ENCODE measurements at places on chromosomes 2 and 18.

DNA sequence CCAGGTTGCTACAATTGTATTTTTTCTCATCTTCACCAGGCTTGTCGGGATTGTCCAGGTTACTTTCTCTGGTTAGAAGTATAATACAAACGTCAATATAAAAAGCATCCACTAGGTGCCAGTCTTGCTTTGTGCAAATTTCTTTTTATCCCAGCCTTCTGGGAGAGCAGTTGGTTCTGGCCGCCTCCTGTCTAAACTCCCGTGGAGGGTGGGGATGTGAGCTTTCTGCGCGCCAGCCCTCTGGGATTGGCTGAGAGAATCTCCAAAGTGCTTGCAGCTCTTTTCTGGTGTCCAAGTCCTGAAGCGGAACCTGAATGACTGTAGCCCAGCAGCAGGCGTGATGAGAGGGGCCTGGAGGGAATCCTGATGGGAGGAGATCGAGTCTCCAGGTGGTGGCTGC is 22.4 kb upstream of the TOGARAM2 start:
- no peak for DNase-seq

GRCh38 chr2:53820048-53820447 is 33.2 kb downstream of the ERLEC1 start:
- no peak for DNase-seq

DNA sequence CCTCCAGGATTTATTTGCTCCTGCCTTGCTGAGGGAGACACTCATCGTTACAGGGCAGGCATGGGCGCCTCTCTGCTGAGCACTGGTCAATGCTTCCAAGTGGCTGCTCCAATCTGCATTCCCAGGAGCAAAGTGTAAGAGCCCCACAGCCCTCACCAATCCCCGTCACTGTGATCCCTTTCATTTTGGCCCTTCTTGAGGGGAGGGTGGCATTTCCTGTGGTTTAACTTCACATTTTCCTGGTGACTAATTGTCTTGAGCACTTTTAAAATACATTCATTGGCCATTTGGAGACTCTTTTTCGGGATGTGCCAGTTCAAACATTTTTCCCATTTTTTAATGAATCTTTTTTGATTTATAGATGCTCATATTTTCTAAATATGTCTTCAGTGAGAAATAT is 33.0 kb downstream of the TPO start:
- DNase-seq = no peak

GRCh38 chr18:23151414-23152099 is 16.3 kb downstream of the CABLES1 start:
- no peak for DNase-seq

- no peak for DNase-seq
These were observed 109.8 kb downstream of the ADCYAP1 start for GRCh38 chr18:1014509-1014908.

GRCh38 chr2:209638346-209638745 is 133.3 kb upstream of the UNC80 start:
- DNase-seq = no peak
